ENCODE measurements at places on chromosomes 1 and 21.

GRCh38 chr21:26409735-26410134 lies 163.4 kb downstream of the CYYR1 start:
- no peak for DNase-seq

DNA sequence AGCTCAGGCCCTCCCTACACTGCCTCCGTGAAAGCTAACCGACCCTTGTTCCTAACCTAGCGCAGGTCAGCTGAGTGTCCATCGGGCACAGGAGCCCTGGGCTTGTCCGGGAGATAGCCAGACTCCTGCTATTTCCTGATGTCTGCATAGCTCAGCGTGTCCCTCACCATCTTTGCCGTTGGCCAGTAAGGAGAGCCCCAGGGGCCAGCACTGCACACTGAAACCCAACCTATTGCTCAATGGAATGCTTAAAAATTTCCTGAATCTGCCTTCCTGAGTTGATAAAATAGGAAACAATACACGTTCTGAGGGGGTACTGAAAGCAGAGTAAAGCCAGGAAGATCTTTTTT lies 2.2 kb downstream of the RUNX1 start:
- DNase-seq = no peak

DNA sequence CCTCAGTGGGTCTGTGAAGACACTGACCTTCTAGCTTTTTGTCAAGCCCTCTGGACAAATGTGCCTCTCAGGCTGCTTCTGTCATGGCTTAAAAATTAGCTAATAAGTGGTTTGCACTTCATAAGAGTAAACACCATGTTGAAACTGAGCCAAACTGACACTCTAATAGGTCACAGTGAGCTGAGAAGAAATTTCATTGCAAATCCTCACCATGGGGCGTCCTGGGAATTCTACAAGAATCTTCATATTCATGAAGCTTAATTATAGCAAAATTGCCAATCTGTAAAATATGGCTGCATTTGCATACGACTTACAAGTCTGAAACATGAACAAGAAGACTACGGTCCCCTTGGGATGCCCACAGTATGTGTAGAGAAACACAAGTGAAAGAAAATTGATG lies 188.6 kb downstream of the DSCAM start:
- DNase-seq = no peak

- no peak for DNase-seq
Observed at GRCh38 chr1:36420409-36420808, 22.7 kb upstream of the LSM10 start.

DNA sequence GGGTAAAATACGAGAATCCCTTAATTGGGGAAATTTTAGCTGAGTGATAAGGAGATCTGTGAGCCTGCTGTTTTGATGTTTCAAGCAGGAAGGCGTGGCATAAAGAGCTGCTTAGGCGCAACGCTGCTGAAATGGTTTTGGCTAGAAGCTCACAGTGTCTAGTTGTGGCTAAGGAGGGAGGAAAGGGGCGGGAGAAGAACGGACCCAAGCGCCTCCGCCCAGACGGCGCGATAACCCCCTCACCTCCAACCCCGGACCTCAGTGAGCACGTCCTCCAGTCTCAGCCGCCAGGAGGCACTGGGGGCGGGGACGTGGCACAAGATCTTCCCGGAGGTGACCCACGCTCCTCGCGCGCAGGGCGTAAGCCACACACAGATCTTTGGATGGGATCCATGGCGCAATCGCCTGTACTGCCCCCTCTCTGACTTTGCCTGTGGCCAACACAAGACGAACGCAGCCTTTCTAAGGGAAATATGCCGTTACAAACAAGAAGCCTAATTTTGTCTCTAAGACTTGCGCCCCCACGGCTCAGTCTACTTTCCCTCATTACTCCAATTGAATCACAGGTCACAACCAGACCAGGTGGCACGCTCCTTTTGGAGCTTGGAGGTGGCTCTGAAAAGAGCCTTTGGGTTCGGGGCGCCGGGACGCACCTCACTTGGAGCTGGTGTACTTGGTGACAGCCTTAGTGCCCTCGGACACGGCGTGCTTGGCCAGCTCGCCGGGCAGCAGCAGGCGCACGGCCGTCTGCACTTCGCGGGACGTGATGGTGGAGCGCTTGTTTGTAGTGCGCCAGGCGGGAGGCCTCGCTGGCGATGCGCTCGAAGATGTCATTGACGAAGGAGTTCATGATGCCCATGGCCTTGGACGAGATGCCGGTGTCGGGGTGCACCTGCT lies 23.4 kb upstream of the RNF187 start:
- DNase-seq = no peak

DNA sequence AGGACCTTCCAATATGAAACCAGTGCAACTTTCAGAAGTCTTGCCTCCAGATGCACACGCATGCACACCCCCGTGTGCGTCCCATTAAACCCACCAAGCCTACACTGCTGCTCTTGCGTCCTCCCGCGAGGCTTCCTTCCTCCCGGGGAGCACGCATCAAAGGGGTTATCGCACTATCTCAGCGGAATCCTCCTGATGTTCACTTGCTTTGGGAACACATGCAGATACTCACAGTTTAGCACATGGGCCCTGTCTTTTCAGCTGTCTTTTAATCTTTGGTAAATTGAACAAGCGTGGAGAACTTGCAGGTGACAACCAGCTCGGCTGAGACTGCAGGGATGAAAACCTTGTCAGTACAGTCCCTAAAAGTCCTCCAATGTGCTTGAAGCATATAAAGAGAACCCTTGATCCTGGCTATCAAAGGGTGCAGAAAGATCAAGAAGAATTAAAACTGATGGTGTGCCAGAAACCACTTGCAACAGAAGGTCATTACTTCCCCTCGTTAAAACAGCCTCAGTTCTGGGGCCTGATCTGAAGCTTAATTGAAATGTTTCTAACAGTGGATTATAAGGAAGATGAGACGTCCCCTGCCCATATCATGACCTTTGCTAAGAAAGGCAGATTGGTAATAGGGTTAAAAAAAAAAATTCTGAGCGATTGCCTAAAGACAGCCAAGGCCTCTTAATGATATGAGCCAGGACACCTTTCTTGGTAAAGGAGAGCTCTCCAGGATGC lies 149.4 kb upstream of the LMO4 start:
- DNase-seq = no peak

GRCh38 chr1:3135744-3136455 lies 66.9 kb downstream of the PRDM16 start:
- DNase-seq = no peak

- DNase-seq = no peak
Observed at GRCh38 chr1:1038694-1039093, 18.8 kb downstream of the AGRN start.

GRCh38 chr1:41291195-41291594 lies 49.1 kb upstream of the SCMH1 start:
- no peak for DNase-seq

DNA sequence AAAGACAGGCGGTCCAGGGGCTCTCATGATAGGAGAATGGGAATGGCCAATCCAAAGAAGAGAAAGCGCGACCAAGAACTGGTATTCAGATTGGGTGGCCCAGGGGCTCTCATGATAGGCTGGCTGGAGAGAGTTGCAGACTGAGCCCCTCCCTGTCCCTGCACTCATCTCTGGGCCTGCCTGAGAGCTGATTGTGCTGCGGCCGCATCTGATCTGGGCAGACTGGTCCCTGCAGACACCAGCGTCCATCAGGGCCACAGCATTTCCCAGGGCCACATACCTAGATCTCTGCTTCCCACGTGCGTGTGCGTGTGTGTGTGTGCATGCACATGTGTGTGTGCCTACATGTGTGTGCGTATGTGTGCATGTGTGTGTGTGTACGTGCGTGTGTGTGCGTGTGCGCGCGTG lies 30.4 kb upstream of the MAN1C1 start:
- no peak for DNase-seq

GRCh38 chr1:191729742-191730141 lies 428.5 kb upstream of the RGS18 start:
- DNase-seq = no peak
